ENCODE measurements at places on chromosomes 5 and 9.

DNA sequence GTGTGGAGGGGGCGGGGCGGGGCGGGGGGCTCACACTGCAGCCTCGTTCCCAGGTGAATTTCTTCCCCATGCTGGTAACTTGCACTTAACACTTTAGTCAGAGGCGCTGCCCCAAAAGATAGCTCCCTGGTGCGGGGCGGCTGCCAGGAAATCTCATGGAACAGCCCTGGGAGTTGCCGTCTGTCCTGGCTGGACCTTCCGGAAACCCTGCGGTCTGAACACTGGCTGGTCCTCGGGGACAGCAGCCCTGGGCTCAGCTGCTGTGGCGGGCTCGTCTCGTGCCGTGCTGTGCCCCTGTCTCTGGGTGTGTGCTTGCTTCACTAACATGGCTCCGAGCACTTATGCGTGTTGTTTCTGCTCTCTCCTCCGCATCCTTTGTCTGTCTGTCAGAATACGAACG, 25.8 kb downstream of the PTGES2 start:
- no peak for DNase-seq

DNA sequence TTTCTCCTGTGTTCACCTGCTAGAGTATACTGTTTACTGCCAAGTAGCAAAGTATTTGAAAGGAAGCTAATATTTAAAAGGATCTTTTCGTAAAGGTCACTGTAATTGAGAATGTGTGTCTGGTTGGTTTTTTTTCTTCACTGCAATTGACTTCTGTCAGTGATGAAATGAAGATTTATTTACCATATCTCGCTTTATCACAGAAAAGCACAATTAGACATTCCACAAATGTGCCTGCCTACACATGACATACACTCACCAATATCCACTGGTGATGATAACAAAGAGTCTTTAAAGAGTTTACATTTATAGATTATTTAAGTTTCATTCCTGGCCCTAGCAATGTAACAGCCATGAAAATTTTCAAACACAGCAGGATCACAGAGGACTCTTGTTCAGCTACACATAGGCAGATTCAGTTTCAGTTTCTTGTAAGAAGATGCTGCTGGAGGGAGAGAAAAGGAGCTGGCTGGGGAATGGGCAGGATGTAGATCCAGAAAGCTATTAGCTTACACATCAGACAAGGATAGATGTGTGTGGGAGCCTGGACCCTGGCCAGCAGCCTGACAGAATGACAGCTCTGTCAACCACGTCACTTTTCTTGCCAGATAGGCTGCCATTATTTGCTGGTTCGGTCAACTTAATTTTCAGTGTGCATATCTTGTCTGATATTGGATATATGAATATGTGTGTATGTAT, 104.0 kb downstream of the GDNF start:
- no peak for DNase-seq

DNA sequence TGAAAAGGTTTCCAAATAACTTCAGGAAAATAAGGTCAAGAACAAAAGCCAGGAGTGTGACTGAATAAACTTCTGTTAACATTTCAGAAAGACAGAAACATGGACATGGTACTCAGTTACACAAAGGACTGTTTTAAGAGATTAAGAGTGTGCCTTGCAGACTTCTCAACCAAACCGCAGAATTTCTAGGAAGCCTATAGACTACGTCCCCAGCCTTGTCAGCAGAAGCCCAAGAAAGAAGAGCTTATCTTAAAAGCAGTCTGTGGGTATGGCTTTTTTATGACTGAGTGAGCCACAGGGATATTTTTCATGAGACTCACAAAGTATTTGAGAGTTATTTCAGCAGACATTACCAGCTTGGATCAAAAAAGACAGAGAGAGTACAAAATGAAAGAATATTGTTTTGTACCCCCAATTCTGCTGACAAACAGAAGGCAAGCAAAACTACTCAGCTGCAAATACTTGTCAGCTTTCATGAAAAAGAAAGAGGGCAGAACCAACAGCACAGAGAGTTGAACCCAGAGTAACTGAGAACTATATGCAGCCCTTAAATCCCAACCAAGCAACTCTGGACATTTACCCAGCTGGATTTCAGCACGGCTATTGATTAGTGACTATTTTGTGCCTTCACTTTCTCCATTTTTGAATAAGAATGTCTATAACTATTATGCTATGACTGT, 711.0 kb upstream of the CTNND2 start:
- no peak for DNase-seq

GRCh38 chr5:158606233-158606632, 493.5 kb downstream of the EBF1 start:
- no peak for DNase-seq

DNA sequence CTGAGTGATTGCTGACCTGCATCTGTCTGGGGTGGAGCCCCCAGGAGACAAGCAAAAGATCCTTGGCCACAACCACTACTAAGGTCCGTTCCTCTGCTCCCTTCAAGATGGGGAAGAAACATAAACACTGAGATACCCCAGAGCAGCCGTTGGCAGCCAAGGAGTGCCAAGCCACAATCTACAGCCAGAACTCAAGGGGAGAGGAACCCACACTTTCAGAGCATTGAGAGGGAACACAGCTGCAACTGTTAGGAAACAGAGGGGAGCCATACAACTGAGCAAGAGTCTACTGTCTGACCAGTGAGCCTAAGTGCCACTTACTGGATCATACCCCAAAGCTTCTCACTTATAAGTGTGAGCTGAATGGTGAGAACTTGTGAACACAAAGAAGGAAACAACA, 44.6 kb upstream of the ADRB2 start:
- no peak for DNase-seq

DNA sequence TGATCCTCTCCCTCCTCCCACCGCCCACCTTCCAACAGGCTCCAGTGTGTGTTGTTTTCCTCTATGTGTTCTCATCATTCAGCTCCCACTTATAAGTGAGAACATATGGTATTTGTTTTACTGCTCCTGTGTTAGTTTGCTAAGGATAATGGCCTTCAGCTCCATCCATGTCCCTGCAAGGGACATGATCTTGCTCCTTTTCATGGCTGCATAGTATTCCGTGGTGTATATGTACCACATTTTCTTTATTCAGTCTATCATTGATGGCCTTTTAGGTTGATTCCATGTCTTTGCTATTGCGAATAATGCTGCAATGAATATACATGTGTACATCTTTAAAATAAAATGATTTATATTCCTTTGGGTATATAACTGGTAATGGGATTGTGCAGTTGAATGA, 80.2 kb upstream of the C5orf63 start:
- no peak for DNase-seq

DNA sequence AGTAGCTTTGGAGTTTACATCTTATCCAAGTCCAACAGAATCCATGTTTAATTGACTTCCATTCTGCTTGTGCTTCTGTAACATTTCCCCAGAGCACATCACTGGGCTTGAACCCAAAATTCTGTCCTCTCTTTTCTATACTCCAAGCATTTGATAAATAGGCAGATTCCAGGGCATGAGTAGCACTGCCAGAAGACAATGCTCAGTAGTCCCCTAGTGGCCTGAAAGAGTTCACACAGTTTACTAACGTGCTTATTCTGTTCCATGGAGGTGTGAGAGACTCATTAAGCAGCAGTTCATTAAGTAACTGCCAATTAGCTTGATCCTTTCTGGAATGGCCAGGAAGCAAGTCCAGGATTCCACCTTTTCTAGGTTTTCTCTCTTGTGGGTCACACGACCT, 9.4 kb upstream of the GABRA6 start:
- peak; percentile 15 for DNase-seq

GRCh38 chr5:178997191-178997590, 2.1 kb upstream of the GRM6 start:
- DNase-seq = no peak

- DNase-seq = peak; percentile 78
These were observed 43.2 kb upstream of the ANKH start for GRCh38 chr5:14914623-14915260.

GRCh38 chr5:43421450-43422133, 9.4 kb upstream of the CCL28 start:
- DNase-seq = peak; percentile 37

DNA sequence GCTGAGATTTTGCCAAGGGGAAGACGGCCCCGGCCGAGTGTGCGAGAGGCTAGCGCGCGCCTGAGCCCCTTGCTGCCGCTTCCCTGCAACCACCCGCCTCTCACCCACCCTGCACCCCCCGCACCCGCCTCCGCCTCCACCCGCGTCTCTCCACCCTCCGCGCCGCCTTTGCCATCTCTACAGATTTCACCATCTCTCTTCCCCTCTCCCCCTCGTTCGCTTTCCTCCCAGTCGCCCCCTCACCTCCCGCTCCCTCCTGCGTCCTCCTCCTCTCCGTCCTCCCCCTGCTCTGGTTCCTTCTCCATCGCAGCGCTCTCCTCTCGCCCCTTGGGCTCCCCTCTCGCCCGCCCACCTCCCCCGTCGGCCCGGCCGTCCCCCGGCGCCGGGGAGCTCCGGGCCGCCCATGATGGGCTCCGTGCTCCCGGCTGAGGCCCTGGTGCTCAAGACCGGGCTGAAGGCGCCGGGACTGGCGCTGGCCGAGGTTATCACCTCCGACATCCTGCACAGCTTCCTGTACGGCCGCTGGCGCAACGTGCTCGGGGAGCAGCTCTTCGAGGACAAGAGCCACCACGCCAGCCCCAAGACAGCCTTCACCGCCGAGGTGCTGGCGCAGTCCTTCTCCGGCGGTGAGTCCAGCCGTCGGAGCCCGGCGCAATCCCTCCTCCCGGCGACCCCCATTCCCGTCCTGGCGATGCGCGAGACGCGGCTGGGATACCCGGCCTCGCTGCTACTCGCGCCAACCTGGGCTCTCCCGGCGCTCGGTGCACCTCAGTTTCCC, at the start of gene PRDM12:
TSS of gene PRDM12 (plus strand) at position 344 of the 778 bp plus-strand sequence. CDS start at position 404, 60 bp downstream.
- no peak for DNase-seq

GRCh38 chr5:1832511-1833250, 31.5 kb downstream of the NDUFS6 start:
- DNase-seq = no peak

- DNase-seq = no peak
These were observed 79.4 kb upstream of the GLRA1 start for GRCh38 chr5:152004095-152004494.

GRCh38 chr5:125052584-125052983, 306.1 kb upstream of the ZNF608 start:
- no peak for DNase-seq

GRCh38 chr5:65059681-65060598, 291.2 kb downstream of the CWC27 start:
- DNase-seq = peak; percentile 87

DNA sequence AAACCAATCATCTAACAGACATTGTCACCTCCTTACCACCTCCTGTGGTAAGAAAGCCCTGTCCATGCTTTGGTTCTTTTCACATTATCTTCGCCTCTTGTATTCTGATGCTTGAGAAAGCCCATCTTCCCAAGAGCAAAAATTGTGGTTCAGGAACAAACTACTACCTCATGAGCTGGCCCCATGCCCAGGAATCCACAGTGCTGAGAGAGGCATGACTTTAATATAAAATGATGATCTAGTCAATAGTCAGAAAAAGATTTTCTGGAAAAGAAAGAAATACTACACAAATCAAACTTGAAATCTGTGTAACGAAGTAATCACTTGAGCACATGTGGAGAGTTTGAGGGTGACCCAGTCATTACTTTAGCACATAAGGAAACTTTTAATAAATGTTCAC, 94.7 kb downstream of the FGF10 start:
- DNase-seq = no peak

GRCh38 chr9:108016446-108016845, 526.9 kb upstream of the KLF4 start:
- DNase-seq = no peak

All from bronchial epithelial cell (primary cell).